Stimulated activated CD4-positive, alpha-beta T cell treated with anti-CD3 and anti-CD28 coated beads, Interleukin-1b, Interleukin-23, amount 100 ng/mL, for 48 hours (primary cell): ENCODE measurements at places on chromosomes 2 and 18.

GRCh38 chr2:3463944-3464343, 55.4 kb downstream of the ADI1 start:
- no peak for DNase-seq

GRCh38 chr2:47719099-47719498, 63.8 kb upstream of the MSH6 start:
- DNase-seq: no peak

DNA sequence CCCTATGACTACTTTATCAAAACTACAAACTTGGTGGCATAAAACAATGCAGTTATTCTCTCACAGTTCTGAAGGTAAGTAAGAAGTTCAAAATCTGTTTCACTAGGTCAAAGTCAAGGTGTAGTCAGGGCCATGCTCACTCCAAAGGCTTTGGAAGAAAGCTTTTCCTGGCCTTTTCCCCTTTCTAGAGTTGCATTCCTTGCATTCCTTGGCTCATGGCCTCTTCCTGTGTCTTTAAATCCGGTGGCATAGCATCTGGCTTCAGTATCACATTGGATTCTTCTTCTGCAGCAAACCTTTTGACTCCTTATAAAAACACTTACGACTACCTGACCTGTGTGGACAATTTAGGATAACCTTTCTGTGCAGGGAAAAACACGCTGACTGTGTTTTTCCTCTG, 543.5 kb upstream of the HNMT start:
- DNase-seq: no peak

GRCh38 chr2:23705771-23706612, 220.9 kb downstream of the ATAD2B start:
- no peak for DNase-seq

DNA sequence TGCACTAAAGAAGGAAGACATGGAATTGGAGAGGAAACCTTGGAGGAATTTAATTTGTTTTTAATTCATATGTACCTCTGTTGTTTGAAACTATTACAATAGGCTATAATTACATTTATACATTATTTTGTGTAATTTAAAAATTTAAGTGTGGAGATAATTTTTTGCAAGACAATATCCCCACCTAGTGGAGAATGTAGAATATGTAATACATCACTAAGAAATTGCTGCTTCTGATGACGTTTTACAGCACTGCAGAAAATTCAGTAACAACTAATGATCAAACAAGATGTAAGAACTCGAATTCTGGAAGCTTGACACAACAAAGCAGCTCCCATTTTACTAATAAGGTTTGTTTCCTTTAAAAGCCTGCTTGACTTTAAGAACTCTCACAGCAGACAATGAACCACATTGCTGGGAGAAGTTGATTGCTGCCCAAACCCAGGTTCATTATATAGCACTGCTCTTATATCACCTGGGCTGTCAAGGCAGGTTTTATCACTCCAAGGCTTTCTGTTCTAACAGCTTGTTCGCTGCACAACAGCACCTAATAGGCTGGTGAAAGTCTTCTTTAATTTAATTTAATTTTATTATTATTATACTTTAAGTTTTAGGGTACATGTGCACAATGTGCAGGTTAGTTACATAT, 53.4 kb downstream of the THADA start:
- DNase-seq: no peak

DNA sequence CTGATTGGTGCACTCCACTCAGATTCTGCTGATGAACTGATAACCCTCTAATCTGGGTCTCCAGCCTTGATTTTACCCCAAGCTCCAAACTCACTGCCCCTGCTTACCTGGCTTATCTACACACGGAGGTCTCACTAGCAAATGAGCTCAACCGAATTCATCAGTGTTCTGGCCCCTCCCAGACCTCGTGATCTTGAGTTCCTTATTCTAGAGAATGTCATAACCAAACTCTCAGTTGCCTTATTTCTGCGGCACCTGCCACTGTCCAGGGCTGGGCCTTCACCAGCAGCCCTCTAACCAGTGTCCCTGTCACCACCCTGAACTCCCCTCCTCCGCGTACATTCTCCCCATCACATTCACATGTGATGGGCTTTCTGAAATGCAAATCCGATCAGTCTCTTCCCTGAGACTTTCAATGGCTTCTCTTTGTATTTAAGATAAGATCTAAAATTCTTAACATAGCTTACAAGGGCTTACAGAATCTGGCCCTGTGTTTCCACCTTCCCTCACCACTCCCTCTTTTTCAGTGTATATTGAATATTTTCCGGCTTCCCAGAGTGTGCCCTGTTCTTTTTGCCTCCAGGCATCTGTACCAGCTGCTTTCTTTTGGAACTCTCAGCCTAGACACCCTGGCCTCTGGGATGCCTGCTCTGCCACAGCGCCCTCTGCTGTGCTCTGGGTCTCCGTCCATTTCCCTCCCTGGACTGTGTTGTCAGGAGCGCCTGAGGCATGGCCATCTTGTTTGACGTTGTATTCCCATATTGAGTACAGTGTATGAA, 31.1 kb downstream of the NAB1 start:
- DNase-seq: peak; percentile 53

- DNase-seq: no peak
These were observed 248.3 kb upstream of the VRK2 start for GRCh38 chr2:57798346-57798745.

GRCh38 chr2:196018037-196018436, 50.6 kb downstream of the DNAH7 start:
- DNase-seq: no peak

GRCh38 chr2:173942861-173943523, 22.2 kb downstream of the SP3 start:
- no peak for DNase-seq

GRCh38 chr18:46333431-46334135, 229.4 kb downstream of the HAUS1 start:
- DNase-seq: peak; percentile 41

DNA sequence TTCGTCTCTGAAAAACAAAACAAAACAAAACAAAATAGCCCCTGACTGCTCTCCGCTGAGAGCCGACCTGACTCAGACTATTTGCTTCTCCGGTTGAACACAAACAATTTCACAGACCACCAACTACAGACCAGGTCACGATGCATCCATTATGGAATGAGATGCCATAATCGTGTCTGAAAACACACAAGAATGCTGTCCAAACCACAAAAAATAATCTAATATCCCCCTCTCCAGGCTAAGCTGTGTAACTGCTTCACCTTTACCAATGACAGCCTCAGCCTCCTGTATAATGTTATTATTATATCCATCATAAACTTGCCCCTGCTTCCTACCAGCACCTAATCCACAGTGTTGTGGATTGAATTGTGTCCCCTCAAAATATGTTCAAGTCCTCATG, 114.7 kb downstream of the DNAH6 start:
- no peak for DNase-seq

GRCh38 chr2:215698566-215698965, 262.7 kb upstream of the FN1 start:
- DNase-seq: no peak

DNA sequence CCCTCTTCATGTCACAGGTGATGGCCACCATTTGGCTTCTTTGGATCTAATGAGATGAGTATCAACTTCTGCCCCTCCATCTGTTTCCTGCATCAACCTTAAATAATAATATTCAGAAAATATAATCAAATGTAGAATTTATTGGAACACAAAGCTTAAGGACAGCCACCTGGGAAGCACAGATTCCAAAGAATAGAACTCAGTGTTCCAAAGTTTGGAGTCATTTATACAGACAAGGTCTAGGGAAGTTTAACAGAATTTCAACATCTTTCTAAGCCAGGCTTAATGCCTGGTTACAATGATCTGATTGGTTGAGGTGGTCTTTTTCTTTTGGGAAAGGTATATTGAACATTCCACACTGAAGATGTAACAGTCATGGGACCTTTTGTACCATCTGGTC, 218.0 kb upstream of the PIEZO2 start:
- no peak for DNase-seq

GRCh38 chr18:42564761-42565160, 550.7 kb downstream of the RIT2 start:
- DNase-seq: no peak

DNA sequence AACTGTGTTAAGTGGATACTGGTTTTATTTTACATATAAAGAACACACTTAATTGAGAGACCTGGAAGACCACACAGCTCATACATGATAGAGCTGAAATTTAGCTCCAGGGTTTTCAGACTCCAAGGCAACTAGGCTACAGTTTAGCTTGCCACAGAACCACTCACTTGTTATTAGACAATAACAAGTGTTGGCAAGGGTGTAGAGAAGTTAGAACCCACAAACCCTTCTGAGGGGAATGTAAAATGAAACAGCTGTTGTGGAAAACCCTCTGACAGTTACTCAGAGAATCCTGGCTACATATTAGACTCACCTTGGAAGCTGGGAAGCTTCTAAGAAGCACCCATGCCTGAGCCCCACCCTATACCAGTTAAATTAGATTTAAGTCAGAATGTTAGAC, 75.3 kb downstream of the MAP3K20 start:
- DNase-seq: no peak

GRCh38 chr2:134220344-134220974, 33.4 kb upstream of the MGAT5 start:
- DNase-seq: no peak

DNA sequence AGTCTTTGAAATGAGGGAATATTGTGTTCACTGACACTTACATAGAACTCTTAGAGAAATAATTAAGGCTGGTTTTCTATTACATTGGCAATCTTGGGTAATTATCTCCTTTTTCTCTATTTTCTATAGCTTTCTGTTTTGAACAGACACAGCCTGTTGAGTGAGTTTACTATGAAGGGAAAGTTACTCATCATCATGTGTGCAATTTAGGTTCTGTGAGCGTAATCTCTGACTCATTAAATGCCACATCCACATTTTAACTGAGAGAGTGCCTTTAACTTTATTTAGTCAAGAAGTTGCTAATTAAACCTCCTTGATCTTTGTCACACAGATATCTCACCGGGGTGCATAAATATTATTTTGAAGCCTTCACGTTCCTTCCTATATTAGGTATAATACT, 174.0 kb upstream of the SLC8A1 start:
- no peak for DNase-seq

- no peak for DNase-seq
These were observed 152.4 kb upstream of the CAVIN2 start for GRCh38 chr2:191999101-191999841.

- no peak for DNase-seq
These were observed 47.7 kb downstream of the TANK start for GRCh38 chr2:161207941-161208340.

GRCh38 chr2:59233448-59233847, 992.3 kb upstream of the FANCL start:
- DNase-seq: no peak

DNA sequence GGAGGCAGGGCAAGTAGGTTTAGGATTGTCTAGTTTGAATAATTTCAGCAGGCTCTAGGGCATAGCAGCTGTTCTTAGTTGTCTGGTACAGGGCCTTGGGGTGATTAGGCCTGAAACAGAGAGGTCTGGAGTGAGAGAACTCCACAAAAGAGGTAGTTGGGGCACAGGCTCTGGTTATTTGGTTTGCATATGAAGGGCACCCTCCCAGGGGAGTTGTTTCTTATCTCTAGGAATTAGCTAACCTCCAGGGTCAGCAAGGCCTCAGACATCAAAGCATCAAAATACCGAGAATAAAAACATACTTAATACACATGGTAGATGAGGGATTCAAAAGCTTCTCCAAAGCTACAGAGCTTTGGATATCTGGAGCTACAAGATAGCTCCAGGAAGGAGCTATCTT, 38.3 kb upstream of the SLC14A2 start:
- DNase-seq: no peak

GRCh38 chr2:240749516-240749915, 57.9 kb downstream of the AQP12A start:
- no peak for DNase-seq

- DNase-seq: no peak
These were observed 262.0 kb downstream of the HAUS1 start for GRCh38 chr18:46366201-46366600.

DNA sequence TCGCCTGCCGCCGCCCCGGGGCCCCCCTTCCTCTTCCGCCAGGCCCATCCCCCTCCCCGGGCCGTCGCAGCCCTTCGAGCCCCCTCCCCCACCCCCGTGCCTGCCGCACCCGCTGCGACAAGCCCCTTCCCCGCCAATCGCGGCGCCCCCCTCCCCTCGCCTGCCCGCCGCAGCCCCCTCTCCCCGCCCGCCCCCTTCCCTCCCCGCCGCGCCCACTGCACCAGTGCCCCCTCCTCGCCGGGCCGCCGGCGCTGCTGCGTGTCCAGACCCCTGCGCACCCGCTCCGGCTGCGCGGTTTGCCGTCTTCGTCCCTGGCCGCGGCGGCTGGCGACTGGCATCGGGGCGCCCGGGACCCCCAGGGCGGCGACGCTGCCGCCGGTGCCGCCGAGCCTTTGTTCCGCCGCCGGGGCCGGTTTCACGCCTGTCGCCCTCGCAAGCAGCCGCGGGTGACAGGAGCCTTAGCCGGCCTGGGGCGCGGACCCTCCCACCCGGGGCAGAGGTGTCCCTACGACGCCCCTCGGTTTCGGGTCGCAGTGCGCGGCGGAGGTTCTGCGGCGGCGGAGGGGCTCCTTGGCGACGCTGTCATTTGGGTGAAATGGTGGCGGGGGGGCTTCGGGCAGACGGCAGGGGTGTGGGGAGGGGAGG, 18.1 kb downstream of the GPC1 start:
- DNase-seq: no peak

DNA sequence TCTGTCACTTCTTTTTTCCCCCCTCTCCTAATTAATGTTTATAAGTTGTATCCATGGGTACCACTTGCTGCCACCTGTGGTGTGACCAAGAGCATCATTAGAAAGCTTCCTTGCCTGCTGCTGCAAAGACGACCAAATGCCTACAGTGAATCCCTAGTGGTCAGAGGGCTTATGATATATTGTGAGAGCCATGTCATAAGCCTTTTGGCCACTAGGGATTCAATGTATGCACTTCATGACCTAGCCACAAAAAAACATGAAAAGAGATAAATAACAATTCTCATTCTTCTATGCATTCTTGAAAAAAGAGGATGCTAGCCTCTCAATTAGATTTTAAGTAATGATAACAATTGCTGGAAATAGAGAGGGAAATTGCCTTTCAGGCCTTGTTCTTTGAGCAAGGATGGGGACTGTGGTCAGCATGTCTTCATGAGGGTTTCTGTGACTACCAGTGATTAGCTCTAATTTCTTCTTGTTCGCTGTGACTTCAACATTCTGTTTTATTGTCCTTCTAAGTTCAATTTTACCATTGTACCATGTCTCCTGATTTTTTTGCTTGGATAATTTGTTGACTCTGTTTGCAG, 435.3 kb downstream of the TGIF1 start:
- DNase-seq: no peak

GRCh38 chr2:72236445-72237067, 88.9 kb upstream of the CYP26B1 start:
- DNase-seq: no peak

DNA sequence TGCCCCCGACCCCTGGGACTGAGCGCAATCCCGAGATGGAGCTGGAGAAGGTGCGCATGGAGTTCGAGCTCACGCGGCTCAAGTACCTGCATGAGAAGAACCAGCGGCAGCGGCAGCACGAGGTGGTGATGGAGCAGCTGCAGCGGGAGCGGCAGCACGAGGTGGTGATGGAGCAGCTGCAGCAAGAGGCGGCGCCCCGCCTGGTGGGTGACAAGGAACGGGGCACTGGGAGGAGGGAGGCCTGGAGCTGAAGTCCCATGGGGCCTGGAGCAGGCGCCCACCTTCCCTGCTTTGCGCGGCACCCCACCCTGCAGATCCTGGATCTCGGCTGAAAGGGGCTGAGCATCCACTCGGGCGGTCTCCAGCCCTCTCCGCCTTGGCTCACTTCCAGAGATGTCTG, 1.2 kb downstream of the TMEM247 start:
- DNase-seq: no peak
